Activated B cell treated with CpG ODN at 0.5 μM for 24 hours (primary cell): ENCODE measurements at places on chromosomes 6 and 20.

GRCh38 chr6:164184410-164184809 lies 769.9 kb downstream of the QKI start:
- no peak for DNase-seq

DNA sequence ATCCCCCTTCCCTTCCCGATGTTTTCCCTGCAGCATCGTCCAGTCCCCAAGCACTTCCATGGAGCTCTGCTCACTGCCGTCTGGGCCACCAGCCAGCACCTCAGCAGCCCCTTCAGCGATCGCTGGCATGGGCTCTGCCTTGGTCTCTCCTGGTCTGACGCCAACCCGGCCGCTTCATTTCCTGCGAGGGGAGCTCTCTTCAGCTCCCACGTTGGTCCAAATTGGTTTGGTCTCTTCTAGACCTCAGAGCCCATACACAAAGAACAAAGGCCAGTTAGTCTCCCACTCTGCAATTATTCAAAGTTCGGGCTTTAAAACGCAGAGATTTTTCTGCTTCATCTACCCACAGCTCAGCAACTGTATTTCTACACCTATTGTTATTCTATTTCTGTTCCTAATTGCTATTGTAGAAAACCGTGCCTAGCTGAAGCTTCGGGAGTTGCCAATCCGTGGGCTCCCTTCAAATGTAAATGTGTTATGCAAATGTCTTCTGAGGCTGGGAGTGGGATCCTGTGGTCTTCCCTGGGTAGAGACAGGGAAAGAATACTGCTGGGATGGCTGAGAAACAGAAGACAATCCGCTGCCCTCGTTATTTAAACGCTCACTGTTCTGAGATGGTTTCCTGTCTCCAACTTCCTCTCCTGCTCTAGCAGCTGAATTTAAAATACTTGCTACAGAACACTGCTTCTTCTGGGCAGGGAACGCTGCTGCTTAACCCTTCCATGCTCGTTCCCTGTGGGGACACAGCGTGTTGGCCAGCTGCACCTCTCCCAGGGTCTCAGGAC lies 154.2 kb upstream of the QKI start:
- no peak for DNase-seq

GRCh38 chr6:72321788-72322187 lies 300.1 kb upstream of the KCNQ5 start:
- no peak for DNase-seq

- no peak for DNase-seq
These were observed 155.5 kb upstream of the MLN start for GRCh38 chr6:33959329-33959651.

- DNase-seq, result no peak
These were observed 71.0 kb upstream of the CD83 start for GRCh38 chr6:14046476-14047068.

DNA sequence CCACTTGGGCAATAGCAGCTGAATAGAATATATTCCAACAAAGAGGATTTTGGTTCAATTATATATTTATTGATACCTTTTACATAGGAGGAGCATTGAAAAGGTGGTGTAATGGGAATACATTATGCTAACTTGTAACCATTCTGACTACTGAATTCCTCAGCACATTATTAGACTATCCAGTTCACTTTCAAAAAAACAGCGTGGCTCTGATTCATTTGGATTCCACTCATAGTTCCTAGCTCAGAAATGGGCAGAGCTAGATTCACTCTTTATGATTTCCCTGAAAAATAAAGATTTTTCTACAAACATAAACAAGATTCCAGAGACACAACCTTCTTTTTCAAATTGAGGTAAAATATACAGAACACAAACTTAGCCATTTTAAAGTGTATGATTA lies 9.2 kb upstream of the TRERF1 start:
- no peak for DNase-seq

DNA sequence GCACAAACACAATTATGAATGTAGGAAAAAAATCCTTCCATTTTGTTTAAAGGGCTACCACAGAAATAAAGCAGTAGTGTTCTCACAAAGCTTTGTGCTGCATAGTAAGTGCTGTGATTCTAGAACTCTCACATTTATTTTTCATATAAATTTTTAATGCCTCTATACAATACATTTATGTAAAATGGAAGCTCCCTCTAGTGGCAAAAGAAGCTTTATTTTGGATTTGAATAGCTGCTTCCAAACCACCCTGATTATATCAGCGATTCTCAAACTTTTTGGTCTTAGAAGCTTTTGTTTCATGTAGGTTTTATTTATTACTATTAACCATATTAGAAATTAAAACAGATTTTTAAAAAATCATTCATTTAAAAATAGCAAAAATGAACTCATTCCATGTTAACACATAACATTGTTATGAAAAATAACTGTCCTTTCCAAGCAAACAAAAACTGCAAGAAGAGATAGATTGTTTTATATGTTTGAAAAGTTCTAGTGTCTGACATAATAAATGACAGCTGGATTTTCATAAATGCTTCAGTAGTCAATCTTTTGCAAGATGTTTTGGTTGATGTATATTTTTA lies 38.4 kb downstream of the HS3ST5 start:
- no peak for DNase-seq

GRCh38 chr6:157397660-157398059 lies 16.7 kb downstream of the ZDHHC14 start:
- DNase-seq, result no peak

GRCh38 chr6:7905416-7905815 lies 5.2 kb downstream of the TXNDC5 start:
- DNase-seq, result no peak

DNA sequence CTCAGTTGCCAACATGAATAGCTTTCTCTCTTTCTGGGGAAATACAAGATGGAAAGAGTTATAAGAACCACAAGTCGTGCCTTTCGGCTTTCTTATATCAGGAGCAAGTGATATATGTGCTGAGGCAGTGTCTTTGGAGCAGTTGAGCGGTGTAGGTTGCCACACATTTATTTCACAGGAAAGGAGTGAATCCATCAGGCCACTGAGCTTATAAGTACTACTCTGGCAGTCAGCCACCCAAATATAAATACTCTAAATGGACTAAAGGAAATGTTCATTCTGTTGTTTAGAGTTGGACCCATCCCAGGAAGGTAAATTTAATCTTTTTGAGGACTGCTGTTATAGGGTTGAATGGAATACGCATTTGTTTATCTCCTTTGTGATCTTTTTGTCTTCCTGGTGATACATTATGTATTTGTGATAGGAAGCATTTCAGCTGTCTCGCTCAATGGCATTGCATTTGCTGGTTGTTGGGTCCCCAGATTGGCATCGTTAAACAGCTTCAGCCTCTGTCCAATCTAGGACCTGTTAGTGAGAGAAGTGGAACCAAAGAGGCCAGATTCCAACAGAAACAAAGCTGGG lies 139.7 kb downstream of the SOBP start:
- no peak for DNase-seq

- peak; percentile 33 for DNase-seq
These were observed 20.7 kb upstream of the TRIM27 start for GRCh38 chr6:28944412-28944865.

GRCh38 chr6:31851485-31851832 lies 11.2 kb downstream of the NEU1 start:
- no peak for DNase-seq

GRCh38 chr6:95545226-95545625 lies 32.1 kb upstream of the MANEA start:
- no peak for DNase-seq

- DNase-seq, result no peak
These were observed 6.7 kb downstream of the DLGAP4 start for GRCh38 chr20:36312724-36313441.

DNA sequence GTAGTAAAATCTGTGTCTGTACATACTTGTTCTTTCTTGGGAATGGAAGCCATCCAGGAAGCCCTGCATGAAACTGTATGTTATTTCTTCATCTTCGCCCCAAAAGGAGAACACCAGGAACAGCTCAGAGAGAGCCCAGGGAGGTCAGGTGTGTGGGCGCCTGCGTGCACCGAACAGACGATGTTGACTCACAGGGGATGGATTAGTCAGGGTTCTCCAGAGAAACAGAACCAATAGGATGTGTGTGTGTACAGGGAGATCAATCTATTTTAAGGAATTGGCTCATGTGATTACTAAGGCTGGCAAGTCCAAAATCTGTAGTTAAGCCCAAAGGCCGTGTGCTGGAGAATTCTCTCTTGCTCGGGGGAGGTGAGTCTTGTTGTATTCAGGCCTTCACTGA lies 45.7 kb downstream of the RNASET2 start:
- no peak for DNase-seq

DNA sequence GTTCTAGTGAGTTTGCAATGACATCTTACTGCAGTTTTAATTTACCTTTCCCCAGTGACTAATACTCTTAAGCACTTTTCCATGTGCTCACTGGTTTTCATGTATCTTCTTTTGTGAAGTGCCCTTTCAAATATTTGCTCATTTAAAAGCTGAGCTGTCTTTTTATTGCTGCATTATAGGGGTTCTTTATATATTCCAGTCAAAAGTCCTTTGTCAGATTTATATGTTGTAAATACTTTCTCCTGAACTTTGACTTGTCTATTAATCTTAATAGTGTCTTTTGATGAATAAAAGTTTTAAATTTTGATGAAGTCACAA lies 50.2 kb upstream of the ELOVL5 start:
- DNase-seq, result no peak

DNA sequence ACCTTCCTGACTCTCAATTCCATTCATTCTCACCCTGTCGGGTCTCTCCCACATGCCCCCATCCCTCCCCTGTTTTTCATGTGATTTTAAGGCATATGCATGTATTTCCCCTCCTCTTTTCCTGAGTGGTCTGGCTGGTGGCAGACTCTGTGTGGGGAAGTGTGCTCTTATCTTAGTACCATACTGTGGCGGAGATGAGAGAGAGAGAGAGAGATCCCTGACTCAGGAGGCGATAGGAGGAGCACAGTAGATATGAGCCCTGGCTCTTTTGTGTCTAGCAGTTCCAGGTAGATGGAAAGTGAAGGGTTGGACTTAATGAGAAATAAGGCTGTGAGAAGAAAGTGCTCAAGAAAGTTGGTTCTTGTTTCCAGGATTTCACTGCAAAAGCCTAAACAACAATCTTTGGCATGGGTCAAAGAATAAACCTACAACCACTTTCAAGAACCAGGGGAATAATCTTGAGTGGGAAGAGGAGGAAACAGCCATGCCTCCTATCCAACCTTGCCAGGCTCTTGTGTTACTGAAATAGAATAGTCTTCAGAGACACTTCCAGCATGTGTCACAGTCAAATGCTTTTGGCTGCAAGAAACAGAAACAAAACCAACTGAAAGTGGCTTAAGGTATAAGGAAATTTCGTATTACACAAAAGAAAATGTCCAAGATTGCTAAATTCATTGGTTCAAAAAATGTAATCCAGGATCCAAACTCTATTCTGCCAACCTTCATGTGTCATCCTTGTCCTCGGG lies 123.8 kb upstream of the MYLIP start:
- no peak for DNase-seq

DNA sequence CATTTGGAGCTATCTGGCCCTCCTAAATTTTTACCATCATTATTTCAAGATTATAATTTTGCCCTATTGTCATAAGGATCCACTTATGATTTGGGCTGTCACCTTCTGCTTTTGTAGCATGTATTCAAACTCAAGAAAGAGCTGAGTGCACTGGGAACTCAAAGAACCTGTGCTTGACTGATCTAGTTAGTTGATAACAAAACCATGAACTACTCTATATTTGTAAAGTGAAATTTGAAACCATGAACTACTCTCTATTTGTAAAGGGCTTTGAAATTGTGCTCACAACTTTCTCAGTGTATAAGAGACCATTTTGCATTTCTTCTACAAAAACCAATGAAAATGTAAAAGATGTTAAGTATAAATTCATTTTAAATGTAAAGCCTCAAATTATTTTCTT lies 77.5 kb upstream of the POPDC3 start:
- no peak for DNase-seq

DNA sequence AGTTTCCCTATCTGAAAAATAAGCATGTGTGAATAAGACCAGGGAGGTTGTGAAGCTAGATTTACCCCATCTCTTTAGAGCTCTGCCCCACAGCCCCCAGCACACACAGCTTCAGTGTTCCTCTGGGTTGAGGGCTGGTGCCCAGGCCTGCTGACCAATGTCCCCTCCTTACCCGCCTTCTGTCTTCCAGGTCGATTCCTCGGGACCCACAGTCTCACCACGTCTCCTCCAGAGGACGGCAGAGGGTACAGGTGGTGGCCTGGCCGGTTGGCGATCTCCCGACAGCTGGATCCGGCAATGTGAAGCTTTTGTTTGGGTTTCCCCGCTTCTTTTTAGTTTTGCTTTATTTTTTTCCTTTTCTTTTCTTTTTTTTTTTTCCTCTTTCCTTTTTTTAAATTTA lies 42.0 kb downstream of the STK35 start:
- no peak for DNase-seq

DNA sequence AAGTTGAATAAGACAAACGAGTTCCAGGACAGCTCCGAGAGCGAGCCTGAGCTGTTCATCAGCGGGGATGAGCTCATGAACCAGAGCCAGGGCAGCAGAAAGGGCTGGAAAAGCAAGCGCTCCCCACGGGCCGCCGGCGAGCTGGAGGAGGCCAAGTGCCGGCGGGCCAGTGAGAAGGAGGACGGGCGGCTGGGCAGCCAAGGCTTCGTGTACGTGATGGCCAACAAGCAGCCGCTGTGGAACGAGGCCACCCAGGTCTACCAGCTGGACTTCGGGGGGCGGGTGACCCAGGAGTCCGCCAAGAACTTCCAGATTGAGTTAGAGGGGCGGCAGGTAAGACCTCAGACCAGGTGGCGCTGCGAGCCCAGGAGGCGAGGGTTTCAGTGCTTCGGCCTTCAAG lies 56.0 kb upstream of the TMEM181 start:
- no peak for DNase-seq

DNA sequence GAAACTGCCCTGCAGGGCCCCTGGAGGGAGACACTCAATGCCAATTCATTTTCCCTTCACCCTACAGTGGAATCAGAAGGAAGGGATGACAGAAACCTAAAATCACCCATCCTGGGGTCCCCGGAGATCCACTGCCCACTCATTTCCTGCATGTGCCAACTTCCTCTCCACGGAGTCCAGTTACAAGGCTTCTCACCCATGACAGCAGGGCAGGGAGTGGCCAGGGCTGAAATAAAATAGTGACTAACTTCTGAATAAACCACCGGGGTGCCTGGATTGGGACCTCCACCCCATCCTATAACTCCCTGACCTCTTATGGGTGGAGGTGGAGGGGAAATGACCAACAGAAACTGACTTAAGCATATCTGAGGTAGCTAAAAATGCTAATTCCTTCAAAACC lies 362.3 kb downstream of the MAFB start:
- no peak for DNase-seq

- no peak for DNase-seq
These were observed 35.1 kb upstream of the ARMH2 start for GRCh38 chr6:24833711-24834386.

DNA sequence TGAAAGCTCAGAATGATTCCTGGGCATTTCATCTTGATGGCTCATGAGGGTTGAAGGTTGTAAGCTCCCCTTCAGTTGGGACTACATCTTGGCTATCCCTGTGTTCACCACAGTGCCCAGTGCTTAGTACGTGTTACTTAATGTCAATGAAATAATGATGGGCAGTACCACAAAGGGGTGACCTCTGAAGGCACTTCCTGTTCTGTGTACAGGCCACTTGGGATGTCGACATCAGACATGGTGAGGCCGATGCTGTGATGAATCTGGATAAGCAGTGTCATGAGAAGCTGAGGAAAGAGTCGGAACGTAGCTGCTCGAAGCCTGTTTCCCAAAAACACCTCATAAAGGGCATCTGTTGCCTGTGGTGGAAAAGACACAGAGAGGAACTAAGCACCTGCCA lies 27.6 kb upstream of the RBL1 start:
- DNase-seq, result no peak
